HCEC 1CT (cell line): ENCODE measurements at places on chromosomes 2 and 18.

GRCh38 chr2:234178330-234179030, 128.0 kb downstream of the SPP2 start:
- DNase-seq, result peak; percentile 5

DNA sequence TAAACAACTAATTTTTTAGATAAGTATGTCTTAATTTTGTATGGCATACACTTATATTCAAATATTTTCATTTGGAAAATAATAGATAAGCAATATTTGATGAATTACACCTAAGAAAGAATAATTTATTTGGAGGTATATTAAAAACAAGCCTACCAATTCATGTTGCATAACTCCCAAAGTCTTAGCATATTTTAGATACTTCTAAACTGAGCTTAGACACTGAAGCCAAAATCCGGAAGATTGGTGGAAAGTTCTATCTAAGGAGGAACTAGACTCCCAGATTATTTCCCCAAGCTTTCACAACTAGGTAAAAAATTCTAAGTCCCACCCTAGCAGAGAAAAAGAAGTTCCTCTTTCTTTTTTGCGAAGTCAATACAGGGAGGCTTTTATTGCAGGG, 221.0 kb upstream of the MMADHC start:
- no peak for DNase-seq

GRCh38 chr2:235925250-235925919, 242.8 kb downstream of the GBX2 start:
- DNase-seq, result no peak

DNA sequence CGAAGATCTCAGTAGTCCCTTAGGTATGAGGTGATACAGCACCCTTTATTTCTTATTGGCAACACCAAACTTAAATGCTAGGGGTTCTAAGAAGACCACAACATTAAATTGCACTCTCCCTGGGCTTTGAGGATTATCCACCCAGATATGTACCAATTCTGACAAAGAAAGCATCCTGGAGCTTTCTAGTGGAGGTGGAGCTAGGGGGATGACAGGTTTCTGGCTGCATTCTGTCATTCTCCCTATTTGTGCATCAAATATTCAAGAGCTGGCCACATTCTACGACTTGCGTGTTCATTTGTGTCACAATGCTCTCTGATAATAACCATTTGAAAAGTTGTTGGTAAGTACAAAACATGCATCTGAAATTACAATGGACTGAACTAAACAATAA, 111.1 kb downstream of the CDH2 start:
- DNase-seq, result no peak

DNA sequence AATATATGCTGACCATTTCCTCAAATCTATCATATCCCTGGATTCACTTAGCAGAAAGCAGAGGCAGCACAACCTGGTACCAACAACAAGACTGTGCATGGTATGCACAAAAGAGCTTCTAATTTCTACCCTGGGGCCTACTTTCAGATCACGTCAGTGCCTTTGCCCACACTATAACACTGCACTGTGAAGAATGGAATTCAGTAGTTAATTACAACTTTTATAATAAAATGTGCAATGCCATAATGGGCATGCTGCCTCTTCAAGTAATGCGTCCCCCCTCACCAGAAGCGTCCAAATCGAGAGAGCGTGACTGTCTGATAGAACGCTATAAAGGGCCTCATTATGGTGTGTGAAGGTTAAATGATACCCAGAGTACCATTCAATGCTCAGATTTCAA, 328.1 kb upstream of the PKDCC start:
- DNase-seq, result no peak

- DNase-seq, result no peak
Observed at GRCh38 chr2:148926981-148927401, 52.0 kb downstream of the KIF5C start.

GRCh38 chr2:133415210-133415876, 152.9 kb downstream of the NCKAP5 start:
- DNase-seq, result no peak

DNA sequence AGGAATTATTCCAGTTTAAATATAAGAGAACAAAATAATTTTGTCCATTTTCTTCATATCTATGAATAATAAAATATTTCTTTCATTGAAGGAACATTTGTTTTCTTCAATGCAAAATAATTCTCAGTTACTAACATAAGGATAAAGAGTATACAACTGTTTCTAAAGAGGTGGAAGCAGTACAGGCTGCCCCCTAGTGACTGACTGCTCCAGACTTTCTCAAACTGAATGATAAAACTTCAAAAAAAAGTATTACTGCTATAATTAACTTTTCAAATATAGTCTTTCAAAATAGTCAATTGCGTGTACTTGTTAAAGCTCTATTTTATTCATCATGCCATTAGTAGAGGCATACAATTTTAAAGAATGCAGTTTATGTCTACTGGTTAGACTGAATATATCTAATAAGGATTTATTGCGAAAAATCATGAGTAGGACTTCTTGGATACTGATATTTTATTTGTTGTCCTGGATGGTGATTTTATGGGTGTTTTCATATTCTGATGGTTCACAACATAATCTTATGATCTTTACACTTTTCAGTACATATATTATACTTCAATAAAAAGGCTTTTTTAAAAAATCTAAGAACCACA, 100.1 kb downstream of the WDPCP start:
- DNase-seq, result peak; percentile 43

DNA sequence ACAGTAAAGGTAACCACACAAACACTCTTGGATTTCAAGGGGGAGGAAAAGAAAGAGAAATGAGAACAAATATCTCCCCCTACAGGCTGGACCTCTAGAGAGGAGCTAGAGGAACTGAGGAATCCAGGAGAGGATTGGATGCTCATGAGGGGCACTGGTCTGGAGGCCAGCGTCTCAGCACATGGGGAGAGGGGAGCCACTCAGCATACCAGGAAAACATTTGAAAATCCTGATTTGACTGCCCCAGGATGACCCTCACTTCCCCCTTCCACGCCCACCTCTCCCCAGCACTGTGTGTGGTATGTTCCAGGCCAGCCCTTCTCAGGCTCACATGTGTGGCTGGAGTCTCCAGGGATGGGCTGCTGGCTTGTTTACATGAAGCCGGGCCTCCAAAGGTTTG, 396.8 kb upstream of the ID2 start:
- no peak for DNase-seq

- no peak for DNase-seq
Observed at GRCh38 chr2:224360801-224361251, 41.1 kb downstream of the FAM124B start.

DNA sequence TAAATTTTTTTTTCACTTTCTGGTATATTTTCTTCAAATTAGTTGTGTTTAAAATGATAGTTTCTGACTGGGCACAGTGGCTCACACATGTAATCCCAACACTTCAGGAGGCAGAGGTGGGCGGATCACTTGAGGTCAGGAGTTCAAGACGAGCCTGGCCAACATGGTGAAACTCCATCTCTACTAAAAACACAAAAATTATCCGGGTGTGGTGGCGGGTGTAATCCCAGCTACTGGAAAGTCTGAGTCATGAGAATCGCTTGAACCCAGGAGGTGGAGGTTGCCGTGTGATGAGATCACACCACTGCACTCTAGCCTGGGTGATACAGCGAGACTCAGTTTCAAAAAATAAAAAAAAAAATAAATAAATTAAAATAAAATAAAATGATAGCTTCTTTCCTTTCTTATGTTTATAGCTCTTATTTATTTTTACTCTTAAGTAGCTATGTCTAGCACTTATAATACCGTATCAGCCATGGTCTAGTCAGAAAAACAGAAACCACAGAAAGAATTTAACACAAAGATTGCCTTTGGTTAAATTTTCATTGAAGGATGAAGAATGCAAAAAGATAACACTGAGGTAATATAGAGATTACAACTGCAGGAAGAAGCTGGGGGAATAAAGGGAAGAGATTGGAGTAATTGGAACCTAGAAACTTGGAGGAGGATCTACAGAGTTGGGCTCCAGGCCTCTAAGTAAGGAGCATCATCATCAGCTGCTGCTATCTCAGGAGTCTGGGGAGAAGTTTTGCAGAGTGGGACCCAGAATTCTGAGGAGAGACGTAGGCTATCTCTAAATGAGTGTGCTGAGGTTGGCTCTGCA, 54.7 kb upstream of the MBOAT2 start:
- DNase-seq, result peak; percentile 82

DNA sequence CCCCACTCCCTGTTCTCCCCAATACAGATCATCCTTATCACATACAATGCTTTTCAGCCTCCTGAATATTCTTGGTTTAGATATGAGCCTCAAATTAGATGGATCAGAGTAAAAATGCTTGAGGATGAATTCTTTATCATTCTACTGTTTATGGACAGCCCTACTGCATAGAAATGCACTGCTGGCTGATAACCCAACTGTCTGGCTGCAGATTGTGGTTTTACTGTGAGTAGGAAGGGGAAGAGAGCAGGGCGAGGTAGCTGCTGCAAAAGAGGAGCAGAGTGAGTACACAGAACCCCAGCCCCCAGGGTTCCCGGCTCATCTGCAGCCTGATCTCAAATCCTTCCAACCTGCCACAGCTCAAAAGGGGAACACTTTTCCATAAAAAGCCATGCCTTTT, 29.4 kb upstream of the NCOA1 start:
- no peak for DNase-seq

DNA sequence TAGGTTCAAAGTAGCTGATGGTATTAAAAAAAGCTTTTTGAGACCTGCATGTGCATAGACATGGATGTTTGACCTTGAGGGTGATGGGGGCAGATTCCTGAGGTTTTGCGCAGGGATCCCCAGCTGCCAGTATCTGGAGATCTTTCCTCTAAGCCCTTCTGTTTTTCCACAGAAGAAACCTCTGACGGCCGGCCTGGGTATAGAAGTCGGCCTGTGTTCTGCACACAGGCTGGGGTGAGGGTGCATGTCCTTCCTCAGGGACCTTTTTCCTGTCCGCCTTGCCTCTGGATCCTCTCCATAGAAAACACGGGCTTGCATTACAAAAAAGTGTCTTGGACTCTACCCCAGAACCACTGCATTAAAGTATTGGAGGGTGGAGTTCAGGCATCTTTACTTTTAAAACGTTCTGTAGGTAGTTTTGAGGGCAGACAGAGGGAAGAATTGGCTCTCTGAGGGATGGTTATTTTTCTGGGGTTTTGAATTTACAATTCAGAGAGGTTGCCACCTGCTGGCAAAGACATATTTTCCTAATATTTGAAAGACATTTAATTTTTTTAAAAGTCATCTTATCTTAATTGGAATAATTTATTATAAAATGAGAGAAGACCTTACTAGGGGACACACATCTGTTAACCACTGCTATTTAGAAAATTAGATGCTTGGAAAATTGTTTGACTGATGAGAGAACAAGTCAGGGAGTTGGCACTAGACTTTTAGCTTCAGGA, 350.6 kb downstream of the DCDC2C start:
- DNase-seq, result no peak

DNA sequence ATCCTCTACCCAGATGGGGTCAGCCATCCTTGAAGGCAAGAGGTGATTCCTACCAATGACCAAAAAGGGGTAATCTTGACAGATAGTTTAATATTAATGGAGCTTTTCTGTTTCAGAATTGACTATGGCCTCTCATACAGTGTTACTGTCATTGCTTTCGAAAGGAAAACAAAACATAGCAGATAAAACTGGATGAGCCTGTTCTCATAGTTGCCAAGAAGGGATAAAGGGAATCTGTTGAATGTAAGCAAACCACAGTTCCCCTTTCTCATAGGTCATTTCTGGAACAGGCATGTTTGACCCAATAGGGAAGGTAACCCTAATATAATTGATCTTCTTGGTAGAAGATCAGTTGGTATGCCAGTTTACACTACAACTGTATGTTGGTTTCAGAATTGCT, 1.6 kb downstream of the RAB27B start:
- DNase-seq, result no peak

DNA sequence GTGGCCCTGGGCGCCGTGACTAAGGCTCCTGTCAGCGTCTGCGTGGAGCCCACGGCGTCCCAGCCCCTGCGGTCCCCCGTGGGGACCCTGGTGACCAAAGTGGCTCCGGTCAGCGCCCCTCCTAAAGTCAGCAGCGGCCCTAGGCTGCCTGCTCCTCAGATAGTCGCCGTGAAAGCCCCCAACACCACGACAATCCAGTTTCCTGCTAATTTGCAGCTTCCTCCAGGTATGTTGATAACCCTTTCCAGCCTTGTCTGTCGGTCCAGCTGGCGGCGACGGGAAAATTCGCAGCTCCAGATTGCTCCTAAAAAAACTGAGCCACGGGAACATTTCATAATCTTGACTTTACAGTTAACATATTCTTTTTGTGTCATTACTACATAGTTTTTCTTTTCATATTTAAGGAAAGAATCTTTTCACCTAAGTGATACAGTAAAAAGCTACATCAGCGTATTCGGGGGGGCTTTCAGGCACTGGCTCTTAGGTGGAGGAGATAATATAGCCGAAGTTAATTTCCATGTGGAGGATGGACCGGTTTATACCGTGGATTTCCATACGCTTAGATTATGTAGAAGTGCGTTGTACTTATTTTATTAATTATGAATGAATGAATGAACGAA, 916 bp downstream of the TAF4B start:
- no peak for DNase-seq

GRCh38 chr2:21118302-21118920, 5.4 kb upstream of the TDRD15 start:
- DNase-seq, result peak; percentile 23

DNA sequence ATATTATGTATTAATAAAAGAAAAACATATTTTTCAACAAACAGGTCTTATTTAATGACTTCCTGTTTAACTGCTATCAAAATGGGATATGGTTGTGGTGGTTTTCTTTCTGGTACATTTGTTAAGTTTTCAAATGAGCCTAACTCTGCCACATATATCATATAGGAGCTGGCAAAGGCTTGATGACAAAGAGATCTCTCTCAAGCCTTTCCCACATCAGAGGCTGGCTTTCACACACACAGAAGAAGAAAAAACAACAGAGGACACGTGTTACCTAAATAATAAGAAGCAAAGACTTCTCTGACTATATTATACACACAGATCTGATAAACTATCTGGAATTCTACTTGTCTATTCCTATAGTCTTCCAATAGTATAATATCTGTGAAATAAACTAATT, 46.1 kb downstream of the CFAP36 start:
- no peak for DNase-seq

DNA sequence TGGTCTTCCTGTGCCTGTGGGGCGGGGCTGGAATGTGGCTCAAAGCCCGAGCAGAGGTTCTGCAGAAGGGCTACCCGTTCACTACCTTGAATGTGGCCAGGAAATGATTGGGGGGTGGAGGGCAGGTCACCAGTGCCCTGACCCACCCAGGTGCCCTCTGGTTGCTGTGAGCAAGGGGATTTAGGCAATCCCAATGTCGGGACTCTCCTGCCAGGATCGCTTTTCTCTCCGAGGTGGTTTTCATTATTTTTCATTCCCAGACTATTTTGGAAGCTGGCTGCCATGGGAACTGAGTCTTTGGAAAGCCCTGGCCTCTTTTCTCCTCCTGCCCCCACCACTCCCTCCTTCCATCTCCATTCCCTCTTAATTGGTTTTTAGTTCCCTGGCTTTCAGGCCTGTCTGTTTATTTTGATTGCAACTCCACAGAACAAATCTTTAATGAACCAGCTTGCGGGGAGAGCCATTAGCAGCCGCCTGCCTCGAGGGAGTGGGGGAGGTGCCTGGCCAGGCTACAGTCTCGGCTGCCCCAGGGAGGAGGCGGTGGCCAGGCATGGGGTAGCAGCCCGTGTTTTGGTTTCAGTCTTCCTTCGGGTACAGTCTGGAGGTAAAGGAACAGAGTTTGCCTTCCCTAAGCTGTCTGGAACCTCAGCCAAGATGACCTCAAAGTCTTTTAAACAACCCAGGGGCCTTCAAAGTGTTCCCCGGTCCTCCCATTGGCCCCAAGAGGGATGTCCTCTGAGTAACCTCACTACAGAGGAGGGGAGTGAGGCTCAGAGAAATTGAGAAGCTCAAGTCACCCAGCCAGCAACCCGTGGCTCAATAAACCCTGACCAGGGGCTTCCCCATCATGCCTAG, 114.4 kb upstream of the HAAO start:
- DNase-seq, result no peak
